T-helper 1 cell treated with Interleukin-12 subunit alpha and Interleukin-12 subunit beta and Interleukin-4 antibody, amounts not matched to agents 30 ng/mL and 1 ng/mL, for 36 hours (primary cell): ENCODE measurements at places on chromosomes 11 and 22. TPM values are rescaled to one million over a fixed set of nuclear protein-coding genes. Genes with fewer than 3 reads are reported as not detected.

Gene EHBP1L1
- 122 and 128 TPM in 2 replicates for total RNA-seq

Gene TSSK2
- total RNA-seq: not detected in 2 replicates

Gene VSTM5
- not detected in 2 replicates for total RNA-seq

Gene FSHB
- not detected in 2 replicates for total RNA-seq

Gene BMAL1
- 52.7 and 60.1 TPM in 2 replicates for total RNA-seq

Gene GGTLC2
- total RNA-seq: not detected in 2 replicates

Gene MCM5
- total RNA-seq: 206 TPM in 2 replicates
